ENCODE measurements at places on chromosomes 11 and 22. TPM values are rescaled to one million over a fixed set of nuclear protein-coding genes. Genes with fewer than 3 reads are reported as not detected.
A peak's percentile ranks its signal among the peaks of the same experiment; 100 is the strongest.

DNA sequence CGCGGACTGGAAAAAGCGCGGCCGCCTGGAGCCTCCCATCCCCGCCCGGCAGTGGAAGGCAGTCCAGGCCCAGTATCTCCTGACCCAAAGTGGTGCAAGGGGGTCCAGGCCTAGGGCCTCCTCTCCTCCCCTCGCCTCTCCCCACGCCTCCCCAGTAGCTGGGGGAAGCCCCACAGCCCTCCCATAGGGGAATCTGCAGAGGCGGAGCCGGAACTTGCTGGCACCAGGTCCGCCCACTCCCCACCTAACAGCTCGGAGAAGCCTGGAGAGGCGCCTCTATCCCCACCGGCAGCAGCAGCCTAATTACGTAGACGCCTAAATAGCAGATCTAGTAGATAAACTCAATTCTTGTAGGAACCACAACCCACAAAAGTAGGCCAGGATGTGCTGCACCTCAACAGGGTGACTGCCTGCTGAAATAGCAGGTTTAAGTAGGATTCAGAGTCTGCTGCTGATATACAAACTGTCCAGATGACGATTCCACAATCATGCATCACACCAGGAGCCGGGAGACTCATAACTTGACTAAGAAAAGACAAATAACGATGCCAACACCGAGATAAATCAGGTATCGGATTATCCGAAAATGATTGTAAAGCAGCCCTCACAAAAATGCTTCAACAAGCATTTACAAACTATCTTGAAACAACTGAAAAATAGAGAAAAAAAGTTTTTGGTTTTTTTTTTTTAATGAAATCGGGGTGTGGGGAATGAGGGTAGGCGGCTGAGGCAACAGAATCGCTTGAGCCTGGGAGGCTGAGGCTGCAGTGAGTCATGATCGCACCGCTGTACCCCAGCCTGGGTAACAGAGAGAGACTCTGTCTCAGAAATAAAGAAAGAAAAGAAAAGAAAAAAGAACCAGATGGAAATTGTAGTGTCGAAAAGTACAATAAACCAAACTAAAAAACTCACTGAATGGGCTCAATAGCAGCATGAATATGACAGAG, 11.4 kb upstream of the BRD1 start:
- H3K27ac ChIP-seq: no peak overlapping the region
- H3K36me3 ChIP-seq: no peaks in the 10 kb centered on the region
- no peaks in the 10 kb centered on the region for H3K4me1 ChIP-seq
- peak overlapping the region; percentile 25 for H3K4me3 ChIP-seq
- H3K27me3 ChIP-seq: no peaks in the 10 kb centered on the region
- no peak for DNase-seq

DNA sequence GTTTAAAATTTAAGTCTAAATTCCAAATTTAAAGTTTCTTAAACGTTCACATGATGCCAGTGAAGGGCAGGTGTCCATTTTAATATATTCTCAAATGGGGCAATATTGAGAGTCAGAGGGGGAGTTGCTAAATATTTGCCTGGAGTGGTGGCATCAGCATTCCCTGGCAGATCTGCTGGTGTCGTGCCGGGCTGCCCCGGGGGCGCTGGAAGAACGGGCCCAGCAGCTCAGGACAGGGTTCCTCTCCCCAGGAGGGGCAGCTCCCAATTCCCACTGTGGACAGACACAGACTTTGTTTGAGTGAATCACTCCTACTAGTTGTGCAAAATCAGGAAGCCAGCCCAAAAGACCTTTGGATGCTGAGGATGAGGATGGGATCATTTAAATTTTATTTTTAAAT, 468.7 kb upstream of the B3GAT1 start:
- no peak overlapping the region for H3K4me3 ChIP-seq
- H3K4me1 ChIP-seq: no peaks in the 10 kb centered on the region
- H3K27me3 ChIP-seq: no peaks in the 10 kb centered on the region
- no peak overlapping the region for H3K27ac ChIP-seq
- H3K36me3 ChIP-seq: no peaks in the 10 kb centered on the region
- DNase-seq: no peak

DNA sequence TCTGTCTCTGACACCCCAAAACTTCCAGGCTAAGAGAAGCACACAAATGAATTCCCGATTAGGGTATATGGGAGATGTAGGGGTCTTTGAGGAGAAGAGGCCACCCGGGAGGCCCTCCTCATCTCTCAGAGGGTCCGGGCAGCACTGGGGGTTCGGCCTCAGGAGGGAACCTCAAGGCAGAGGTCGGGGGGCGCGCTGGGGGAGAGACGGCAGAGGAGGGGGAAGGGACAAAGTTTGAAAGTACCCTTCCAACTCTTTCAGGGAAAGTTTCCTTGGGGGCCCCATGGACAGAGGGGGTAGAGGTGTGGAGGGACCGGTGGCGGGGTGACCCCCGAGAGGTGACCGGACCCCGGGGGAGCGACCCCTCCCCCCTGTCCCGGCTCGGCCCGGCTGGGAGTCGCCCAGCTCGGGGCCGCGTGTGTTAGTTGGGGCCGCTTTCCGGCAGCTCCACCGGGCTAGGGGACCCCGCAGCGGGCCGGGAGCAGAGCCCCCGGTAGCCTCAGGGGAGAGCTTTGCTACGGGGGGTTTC, 3.3 kb upstream of the GCAT start:
- H3K4me3 ChIP-seq: peak overlapping the region; percentile 67
- DNase-seq: no peak
- H3K27ac ChIP-seq: peak overlapping the region; percentile 78
- no peaks in the 10 kb centered on the region for H3K27me3 ChIP-seq
- peaks cover 58% of the 10 kb centered on the region for H3K4me1 ChIP-seq

GRCh38 chr11:43486141-43486540, 127.4 kb downstream of the TTC17 start:
- no peak for DNase-seq
- no peak overlapping the region for H3K27ac ChIP-seq
- no peaks in the 10 kb centered on the region for H3K27me3 ChIP-seq

GRCh38 chr11:129866311-129866710, 29.1 kb downstream of the NFRKB start:
- H3K27me3 ChIP-seq: no peaks in the 10 kb centered on the region
- H3K4me3 ChIP-seq: no peak overlapping the region
- no peak for DNase-seq

GRCh38 chr11:22539821-22540256, 85.8 kb downstream of the FANCF start:
- no peaks in the 10 kb centered on the region for H3K36me3 ChIP-seq
- H3K4me1 ChIP-seq: no peaks in the 10 kb centered on the region
- H3K27ac ChIP-seq: no peak overlapping the region
- H3K4me3 ChIP-seq: no peak overlapping the region

DNA sequence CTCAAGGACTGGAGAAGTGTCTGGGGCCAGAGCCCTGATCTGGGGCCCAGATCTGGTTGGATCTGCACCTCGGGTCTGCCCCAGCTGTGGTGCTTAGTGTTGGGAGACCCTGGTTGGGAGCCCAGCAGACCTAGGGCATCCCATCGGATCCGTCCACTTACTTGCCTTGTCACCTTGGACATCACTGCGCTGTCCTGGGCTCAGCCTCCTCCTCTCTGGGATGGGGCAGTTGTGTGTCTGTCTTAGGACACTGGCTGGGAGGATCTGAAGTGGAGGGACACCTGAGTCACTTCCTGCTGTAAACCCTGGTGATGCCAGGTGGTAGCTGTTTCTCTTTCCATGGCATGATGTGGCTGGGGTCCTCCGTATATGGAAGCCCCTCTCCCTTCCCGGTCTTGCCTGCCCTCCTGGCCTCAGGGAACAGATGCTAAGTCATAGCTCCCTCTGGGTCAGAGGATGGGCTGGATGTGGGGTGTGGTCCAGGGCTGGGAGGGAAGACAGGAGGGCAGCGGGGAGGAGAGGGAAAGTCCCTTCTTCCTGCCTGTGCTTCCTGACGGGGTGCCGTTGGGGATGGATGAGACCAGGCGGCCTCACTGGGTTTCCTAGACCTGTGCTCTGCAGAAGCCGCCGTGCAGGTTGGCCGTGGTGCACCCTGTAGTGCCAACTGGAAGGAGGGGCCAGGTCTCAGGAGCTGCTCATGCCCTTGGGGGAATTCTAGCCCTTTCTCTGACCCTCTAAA, 12.1 kb upstream of the OMP start:
- H3K4me3 ChIP-seq: no peak overlapping the region
- H3K27ac ChIP-seq: no peak overlapping the region
- no peaks in the 10 kb centered on the region for H3K36me3 ChIP-seq
- no peaks in the 10 kb centered on the region for H3K27me3 ChIP-seq

GRCh38 chr22:20400606-20401375, 6.8 kb downstream of the ZNF74 start:
- no peak for DNase-seq
- H3K4me1 ChIP-seq: no peaks in the 10 kb centered on the region
- peaks cover 8% of the 10 kb centered on the region for H3K36me3 ChIP-seq
- no peaks in the 10 kb centered on the region for H3K27me3 ChIP-seq

DNA sequence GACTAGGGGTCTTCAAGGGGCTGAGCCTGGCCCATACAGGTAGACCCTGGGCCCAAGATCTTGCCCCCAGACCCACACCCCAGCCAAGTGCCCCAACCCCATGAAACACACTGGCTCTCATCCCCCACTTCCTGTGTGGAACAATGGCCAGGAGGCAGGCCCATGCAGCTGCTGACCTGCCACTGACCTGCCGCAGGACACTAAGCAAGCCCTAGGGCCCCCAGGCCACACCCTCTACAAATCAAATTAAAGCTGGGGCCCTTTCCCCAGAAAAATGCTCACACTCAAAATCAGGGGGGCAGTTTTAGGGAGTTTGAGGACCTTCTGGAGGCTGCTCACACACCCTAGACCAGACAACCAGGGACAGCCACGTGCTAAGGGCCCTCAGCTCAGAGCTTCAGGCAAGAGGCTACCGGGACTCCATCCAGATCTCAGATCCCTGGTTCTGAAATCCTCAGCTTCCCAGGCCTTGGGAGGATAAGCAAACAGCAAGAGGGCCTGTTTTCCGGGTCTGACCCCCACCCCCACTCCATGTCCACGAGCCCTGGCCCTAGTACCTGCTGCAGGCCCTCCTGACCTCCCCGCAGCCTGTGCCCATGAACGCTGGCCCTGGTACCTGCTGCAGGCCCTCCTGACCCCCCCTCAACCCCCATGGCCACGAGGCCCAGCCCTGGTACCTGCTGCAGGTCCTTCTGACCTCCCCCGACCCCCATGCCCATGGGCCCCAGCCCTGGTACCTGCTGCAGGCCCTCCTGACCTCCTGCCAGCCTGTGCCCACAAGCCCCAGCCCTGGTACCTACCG, 10.0 kb downstream of the CARD10 start:
- no peaks in the 10 kb centered on the region for H3K27me3 ChIP-seq
- H3K36me3 ChIP-seq: no peaks in the 10 kb centered on the region
- no peak overlapping the region for H3K4me3 ChIP-seq

- no peak overlapping the region for H3K4me3 ChIP-seq
- no peak for DNase-seq
- no peaks in the 10 kb centered on the region for H3K27me3 ChIP-seq
Observed at GRCh38 chr11:74566146-74566960, 26.0 kb upstream of the POLD3 start.

GRCh38 chr11:131109257-131109656, 193.0 kb upstream of the SNX19 start:
- no peaks in the 10 kb centered on the region for H3K27me3 ChIP-seq
- H3K4me3 ChIP-seq: no peak overlapping the region
- no peaks in the 10 kb centered on the region for H3K36me3 ChIP-seq
- no peaks in the 10 kb centered on the region for H3K4me1 ChIP-seq
- H3K27ac ChIP-seq: no peak overlapping the region

DNA sequence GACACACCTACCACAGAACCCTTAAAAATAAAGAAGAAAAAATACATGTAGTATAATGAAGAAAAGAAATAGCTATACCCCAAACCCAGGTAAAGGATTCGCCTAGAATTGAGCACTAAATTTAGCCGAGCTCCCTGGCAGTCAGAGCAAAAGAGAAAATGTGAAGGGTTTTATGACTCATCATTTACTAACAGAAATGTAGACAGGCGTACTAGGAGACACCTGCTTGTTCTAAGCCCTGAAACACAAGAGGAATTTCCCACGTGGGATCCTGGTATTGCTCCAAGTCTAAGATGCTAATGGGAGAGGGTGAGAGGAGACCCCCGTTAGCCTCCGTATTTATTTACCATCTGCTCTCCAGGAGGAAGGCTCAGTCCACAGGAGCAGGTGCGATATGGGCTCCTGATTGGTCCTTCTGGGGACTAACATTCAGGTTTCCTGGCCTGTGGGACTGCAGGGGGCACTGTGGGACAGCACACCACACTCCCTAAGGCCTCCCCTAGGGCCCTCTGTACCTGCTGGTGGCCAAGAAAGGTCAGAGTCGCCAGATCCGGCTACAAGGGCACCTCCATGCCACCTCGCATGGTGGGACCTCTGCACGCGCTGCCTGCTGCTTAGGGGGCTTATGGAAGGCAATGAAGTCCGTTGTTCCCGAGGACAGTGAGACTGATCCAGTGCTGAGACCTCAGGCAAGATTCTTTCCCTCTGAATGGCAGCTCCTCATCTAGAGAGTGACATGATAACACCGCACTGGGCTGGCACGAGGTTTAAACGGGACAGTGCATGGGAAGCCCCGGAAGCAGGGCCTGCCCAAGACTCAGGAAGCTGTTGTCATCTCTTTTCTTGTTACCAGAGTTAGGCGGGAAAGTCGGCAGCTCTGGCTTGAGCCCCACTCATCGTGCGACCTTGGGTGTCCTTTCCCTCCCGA, 25.8 kb downstream of the KCNC1 start:
- no peaks in the 10 kb centered on the region for H3K36me3 ChIP-seq
- no peaks in the 10 kb centered on the region for H3K4me1 ChIP-seq
- H3K4me3 ChIP-seq: no peak overlapping the region
- no peak overlapping the region for H3K27ac ChIP-seq

DNA sequence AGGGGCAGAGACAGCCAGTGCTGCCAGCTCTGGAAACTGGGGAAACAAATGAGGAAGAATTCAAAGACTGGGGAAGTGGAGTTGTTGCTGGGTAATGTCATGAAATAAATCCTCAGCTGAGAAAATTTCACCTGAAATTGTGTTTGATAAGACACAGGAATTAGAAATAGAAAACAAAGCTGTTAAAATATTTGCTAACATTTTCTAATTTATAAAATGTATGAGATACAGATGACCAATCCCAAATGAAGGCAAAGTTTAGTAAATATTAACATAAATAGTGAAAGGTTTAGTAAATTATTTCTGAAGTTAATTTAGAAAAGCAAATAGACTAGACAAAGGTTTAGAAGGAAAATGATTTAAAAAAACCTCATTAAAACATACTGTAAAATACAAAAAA, at the start of gene OR56A5:
TSS of gene OR56A5 (minus strand) at position 101 of the 400 bp plus-strand sequence. CDS start at position 101, 0 bp downstream.
- H3K4me3 ChIP-seq: no peak within 1 kb of the TSS
- H3K27ac ChIP-seq: no peak within 1 kb of the TSS
- no peaks in the 10 kb centered on the region for H3K36me3 ChIP-seq

DNA sequence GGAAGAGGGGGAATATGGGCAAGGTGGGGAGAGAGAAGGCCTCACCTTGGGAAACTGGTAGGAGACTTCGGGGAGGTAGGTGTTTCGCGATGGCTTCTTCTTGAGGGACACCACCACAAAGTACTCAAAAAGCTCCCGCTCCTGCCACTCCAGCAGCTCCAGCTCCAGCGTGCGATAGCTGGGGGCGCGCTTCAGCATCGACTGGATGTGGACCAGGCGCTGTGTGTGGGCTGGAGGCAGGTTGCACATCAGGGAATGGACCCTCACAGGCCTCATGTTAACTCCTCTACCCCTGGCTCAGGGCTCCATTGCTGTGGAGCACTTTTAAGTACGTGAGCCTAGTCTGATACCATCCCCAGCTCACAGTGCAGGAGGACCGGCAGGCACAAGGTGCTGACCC, 29.9 kb downstream of the RPL27A start:
- DNase-seq: no peak
- H3K4me1 ChIP-seq: peaks cover 33% of the 10 kb centered on the region

The SLC35F2 gene
- total RNA-seq: 10.0 TPM

The TESMIN gene
- total RNA-seq: 2.8 TPM

The BLID gene
- 53.4 TPM for total RNA-seq

The TEX54 gene
- not detected for total RNA-seq

The OTOG gene
- not detected for total RNA-seq
